8988T (cell line): ENCODE measurements at places on chromosomes 12 and 14.

DNA sequence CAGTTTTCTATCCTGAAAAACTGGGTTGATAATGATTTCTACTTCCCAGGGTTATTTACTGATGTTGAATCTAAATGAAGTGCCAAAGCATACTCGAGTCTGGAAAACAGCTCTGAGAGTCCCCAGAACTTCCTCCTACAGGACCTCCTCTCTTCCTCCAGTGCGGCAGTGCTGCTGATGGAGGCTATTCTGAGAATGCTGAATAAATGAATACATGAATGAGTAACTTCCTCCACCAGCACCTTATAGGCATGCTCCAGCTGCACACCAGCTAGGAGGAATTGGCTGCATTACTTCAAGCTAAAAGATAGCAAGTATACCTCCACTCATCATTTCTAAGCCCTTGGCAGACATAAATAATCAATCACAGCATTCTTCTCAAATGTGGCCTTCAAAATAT lies 448.8 kb upstream of the CCDC196 start:
- DNase-seq, result no peak

- DNase-seq, result no peak
Observed at GRCh38 chr12:128698301-128698972, 125.3 kb downstream of the SLC15A4 start.

DNA sequence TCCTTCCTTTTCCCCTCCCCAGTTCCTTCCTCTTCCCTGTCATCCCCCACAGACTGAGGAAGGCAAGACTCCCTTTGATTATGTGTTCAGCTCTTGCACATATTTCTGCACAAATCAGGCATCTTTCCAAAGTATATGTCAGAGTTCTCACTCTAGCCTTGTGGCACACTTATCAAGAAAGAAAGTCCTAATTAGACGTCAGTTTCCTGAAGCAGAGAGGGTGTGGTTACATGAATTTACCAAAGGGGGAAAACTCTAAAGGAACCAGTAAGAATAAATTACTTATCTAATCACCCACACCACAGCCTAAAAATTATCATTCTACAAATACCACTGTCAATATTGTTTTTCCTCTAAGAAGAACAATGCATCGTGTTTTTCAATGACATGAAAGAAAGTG lies 120.7 kb upstream of the GRIP1 start:
- no peak for DNase-seq

DNA sequence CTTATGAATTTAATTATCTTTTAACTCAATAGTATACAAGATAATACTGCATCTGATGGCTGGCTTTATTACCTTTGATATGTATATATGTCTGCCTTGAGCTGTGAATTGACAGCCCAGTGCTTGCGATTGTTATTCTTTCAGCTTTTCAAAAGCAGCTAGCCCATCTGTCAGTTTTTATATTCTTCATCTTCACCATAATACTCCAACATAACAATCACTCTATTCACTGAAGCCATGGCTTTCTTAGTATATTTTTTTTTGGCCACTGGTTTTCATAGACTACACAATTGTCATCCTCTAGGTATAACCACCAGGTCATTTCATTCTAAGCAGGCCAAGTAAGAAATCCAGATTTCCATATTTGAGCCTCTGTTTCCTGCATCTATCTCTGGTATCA lies 1026.1 kb downstream of the FSCB start:
- no peak for DNase-seq

- DNase-seq, result no peak
Observed at GRCh38 chr14:51410897-51411296, 170.8 kb downstream of the TMX1 start.

DNA sequence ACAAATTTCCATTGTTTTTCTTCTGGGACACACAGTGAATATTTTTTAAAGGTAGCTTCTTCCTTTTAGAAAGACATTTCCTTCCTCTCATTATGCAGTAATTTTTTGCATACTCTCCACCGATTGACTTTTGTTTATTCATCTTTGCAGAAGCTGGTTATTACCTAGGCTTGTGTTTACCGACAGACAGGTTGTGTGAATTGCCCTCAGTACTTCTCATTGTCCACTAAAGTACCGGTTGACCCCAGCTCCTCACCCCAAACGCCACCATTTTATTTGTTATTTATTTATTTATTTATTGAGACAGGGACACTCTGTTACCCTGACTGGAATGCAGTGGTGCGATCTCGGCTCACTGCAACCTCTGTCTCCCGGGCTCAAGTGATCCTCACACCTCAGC lies 63.4 kb upstream of the MYL2 start:
- no peak for DNase-seq

DNA sequence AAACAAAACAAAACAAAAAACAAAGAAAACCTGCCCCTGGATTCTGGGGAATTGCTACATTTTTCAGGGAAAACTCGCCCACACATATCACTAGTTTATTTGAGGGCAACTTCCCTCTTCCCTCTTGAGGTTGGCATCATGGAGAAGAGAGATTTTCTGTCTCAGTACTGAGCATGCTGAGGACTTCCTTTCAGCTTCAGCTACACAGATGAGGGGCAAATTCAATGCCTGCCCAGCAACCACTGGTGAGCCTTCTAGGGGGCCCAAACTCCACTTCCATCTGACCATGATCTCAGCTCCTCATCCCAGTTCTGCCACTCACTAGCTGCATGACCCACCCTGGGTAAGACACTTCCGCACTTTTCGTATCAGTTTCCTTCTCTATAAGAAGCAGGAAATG lies 63.1 kb upstream of the SCN8A start:
- DNase-seq, result no peak

DNA sequence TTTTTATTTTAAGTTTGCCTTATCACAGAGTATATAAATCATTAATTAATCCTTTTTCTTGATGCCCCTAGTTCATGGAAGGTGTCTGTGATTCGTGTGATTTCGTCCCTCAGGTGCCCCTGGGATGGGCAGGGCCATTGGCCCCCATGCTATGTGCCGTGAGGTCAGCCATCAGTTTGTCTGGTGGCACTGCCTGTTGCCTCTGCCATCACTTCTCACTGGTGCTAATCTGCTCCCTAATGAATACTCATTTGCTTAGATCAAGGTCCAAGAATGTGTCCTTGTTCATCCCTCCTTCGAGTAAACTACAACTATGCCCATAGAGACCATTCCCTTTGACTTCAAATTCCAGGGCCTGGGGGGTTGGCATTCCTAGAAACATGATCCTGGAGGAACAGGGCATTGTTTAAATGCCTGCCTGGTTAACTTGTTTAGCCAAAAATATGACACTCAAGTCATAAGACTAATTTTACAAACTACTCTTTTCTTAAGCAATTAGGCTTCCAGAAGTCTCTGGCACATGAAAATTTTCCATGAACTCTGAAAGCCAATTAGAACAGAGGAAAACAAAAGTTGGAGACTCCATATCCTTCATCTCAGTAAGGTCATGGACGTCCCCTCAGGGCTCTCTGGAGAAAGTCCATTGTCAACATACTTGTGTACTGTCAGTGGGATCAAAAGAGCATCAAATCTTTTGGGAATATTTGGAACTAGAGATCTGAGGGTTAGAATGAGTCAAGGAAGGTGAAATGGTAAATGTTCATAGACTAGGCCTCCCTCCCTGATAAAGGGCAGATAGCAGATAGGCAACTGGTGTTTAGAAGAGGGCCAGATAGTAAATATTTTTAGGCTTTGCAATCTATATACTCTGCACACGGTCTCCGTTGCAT lies 90.9 kb upstream of the PLXNC1 start:
- no peak for DNase-seq

- DNase-seq, result no peak
Observed at GRCh38 chr12:120323772-120324171, 3.8 kb downstream of the PLA2G1B start.

DNA sequence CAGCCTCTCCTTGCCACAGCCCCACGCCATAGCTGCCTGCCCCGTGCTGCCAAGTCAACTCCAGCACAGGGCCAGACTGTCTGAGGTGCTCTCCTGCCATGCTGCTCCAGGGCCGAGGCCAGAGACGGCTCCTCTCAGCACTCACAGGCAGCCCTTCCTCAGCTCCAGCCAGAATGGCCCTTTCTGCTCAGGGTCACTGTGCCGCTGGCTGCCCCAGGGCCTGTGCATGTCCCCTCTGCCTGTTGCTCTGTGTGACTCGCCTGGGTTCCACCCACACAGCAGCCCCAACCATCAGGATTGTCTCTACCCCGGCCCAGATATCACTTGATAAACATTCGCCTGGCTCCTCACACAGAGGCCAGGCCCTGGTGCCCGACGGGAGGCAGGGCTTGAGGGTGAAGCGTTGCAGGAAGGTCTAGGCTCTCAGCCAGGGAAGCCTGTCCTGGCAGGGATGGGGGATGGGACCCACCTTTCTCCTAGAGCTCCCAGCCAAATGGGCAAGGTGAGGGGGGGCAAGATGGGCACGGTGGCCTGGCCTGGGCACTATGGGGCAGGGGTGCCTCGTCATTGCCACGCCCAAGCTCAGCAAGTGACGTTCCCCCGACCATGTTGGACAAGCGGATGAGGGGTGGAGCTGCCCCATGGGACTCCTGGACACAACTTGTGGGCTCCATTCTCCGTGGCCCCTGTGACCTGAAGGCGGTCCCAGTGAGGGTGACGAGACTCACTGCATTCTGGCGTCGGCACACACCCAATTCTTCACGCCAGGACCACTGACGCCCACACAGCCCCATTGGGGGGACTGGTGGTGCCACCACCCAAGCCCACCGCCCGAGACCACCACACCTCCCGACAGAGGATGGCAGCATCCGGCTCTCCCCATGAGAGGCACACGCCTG lies 27.4 kb upstream of the BTBD6 start:
- no peak for DNase-seq

- no peak for DNase-seq
Observed at GRCh38 chr14:51529736-51530135, 122.0 kb upstream of the FRMD6 start.

GRCh38 chr14:61662437-61663311 lies 32.6 kb upstream of the HIF1A start:
- DNase-seq, result no peak
